ENCODE measurements at places on chromosomes 11 and 22. TPM values are rescaled to one million over a fixed set of nuclear protein-coding genes. Genes with fewer than 3 reads are reported as not detected.

The GPR83 gene
- not detected for total RNA-seq

DNA sequence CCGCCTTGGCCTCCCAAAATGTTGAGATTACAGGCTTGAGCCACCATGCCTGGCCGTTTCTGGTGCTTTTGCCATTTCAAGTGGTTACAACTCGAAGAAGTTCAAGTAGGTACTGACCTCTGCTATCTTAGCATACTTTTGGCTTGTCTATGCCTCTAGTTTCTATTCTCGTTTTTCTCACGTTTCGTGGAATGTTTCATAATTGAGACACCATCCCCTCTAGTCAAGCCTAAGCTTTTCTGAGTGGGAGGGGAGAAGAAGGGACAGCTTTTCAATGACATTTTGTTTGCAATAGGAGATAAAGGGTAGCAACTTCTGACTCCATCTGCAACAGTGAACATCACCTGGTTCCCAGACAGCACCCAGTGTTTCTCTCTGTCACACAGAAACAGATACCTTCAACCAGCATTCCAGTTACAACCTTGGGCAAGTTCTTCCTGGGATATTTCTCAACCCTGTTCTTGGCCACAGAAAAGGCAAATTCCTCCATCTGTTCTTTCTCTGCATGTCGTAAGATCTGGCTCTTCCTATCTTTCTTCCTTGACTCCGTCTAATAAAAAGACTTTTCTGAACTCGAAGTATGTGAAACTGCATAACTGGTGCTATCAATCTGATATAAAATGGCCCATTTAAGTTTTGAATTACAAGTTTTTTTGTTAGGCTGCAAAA lies 25.5 kb downstream of the DDI1 start:
- DNase-seq = no peak

DNA sequence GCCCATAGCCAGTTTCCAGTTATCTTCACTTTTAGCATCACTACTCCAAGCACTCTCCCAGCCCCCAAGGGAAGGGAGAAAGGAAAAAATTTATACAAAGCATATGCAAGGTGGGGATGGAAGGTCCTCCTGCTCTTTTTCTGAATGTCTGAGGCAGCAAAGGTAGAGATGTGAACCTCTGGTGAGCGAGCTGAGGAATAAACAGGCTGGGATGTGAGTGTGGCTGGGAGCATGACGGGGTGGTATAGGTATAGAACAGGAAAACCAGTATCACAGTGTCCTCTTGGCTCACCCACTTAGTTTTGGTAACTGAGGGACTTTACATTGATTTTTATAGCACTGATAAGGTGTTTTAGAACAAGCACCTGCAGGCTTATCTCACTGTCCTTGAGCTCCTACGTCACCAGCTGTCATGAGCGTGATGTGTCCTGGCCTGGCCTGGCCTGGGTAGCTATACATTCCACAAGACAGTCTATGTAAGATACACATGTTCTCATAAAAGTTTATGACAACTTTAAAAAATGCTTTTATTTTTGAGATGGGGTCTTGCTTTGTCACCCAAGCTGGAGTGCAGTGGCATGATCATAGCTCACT lies 10.3 kb upstream of the POLD3 start:
- no peak for DNase-seq

GRCh38 chr22:21009638-21010425 lies 5.1 kb upstream of the P2RX6 start:
- peak; percentile 36 for DNase-seq

GRCh38 chr11:10303558-10304363 lies 1.1 kb upstream of the ADM start:
- no peak for DNase-seq

The NXPE1 gene
- not detected for total RNA-seq

The C11orf86 gene
- not detected for total RNA-seq

The SCN4B gene
- total RNA-seq = not detected

DNA sequence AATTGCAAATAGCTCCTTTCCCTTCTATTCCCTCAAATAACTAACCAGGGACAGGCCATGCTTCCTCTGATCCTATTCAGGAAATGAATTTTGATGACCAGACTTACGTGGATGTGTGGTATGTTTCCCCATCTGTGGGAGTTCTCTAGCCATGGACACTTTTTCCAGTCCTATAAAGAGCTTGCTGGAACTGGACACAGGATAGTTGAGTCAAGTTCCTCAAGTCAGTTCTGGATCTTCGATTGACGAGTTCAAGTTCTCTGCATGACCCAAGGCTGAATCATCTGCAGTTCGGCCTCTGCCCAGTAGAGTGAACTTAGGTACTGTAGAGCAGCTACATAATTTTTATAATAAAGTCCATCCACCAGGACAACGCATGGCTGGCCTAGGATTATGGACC lies 52.7 kb upstream of the CCND1 start:
- DNase-seq = peak; percentile 90

The DDIAS gene
- total RNA-seq = 19.3 TPM

DNA sequence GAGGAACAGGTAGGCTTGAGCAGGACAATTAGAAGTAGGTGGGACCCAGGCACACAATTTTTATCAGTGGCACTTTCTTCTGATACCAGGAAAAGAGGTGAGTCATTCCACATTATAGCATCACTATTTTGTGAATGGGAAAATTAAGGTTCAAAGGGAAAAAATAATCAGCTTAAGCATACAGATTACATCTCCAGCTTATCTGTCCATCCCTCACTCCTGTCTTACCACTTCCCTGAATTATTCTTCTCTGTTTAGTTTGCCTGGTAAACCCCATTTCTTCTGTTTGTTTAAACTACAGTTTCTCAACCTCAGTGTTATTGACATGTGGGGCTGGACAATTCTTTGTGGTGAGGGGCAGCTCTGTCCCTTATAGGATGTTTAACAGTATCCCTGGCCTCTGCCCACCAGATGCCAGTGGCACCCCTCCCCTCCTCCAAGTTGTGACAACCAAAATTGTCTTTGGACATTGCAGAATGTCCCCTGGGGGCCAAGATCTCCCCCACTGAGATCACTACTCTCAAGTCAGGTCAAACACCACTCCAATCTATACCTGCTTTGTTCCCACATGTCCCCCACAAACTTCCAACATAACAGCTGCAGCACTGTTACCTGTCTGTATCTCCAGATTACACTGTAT lies 8.5 kb upstream of the XBP1 start:
- no peak for DNase-seq

The BCO2 gene
- 0.19 TPM for total RNA-seq

GRCh38 chr11:1928891-1929541 lies 9.5 kb downstream of the TNNT3 start:
- DNase-seq = no peak

DNA sequence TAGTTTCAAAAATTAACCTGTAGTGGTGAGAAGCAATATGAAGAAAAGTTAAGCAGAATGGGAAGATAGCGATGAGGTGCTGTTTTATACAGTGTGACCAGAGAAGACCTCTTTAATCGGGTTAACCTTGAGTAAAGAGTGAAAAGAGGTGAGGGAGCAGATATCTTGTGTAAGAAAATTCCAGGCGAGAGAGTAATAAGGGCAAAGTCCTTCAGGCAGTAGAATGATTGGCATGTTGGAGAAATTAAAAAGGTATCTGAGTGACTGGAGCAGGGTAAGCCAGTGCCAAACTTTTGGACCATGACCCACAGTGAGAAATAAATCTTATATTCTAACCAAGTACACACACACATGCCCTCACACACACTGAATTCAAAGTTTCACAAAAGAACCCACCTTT lies 374.7 kb upstream of the LARGE1 start:
- DNase-seq = no peak

- no peak for DNase-seq
Measured at GRCh38 chr22:45322873-45323525, 13.3 kb downstream of the FAM118A start.

DNA sequence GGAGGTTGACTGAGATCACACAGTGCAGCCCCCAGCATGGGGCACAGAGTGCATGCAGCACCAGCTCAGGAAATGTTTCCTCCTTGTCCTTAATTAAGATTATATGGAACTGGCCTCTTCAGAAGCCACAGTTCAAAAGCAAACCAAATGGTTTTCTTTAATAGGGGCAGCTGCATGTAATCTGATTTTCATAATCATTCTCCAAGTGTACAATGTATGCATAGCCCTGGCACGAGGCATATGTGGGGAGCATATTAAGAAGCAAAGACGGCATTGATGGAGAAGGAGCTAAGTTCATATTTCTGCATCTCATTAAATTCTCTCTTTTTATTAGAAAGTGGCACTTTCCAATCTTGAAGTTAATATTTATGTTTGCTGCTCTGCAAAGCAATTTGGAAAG lies 9.9 kb upstream of the PARVB start:
- no peak for DNase-seq

- DNase-seq = no peak
Measured at GRCh38 chr22:48756146-48757111, 1071.2 kb downstream of the BRD1 start.

- DNase-seq = no peak
Measured at GRCh38 chr22:50144005-50144614, 26.4 kb upstream of the PANX2 start.

GRCh38 chr22:37746366-37747079 lies 49.7 kb downstream of the TRIOBP start:
- DNase-seq = no peak

DNA sequence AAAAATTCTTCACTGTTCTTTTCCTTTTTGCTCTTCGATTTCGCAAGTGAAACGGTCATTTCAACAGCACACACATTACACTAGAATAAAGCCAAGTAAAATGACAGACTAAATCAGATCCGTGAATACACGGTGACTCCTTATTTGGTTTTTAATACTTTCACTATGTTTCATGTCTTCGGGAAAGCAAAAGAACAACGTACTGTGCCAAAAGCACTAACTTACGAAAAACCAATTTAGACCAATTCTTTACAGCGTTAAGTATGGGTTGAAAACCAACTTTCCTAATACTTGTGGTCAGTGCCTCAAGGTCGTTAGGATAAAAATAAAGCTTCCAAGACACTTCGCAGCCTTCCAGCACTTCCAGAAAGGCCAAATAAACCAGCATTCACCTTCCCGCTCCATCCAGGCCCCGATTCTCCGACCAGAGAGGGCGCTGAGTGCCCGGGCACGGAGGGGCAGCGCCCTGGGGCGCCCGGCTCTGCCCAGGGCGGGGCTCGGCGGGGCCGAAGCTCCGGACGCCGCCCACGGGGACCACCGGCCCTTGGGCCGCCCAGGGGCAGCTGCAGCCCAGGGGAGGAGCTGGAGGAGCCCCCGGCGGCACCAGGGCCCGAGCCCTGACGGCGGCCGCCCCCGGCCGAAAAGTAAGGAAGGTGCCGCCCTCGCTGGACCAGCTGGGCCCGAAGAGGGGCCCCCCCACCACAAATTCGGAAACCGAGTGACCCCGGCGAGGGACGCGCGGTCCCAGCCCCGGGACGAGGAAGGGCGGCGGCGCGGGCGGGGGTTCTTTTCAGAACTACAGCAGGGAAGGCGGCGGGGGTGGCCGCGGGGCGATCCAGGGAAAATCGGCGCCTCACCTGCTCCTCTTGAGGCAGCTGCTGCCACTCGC lies 499 bp downstream of the ATL3 start:
- DNase-seq = peak; percentile 62

The KRTAP5-8 gene
- not detected for total RNA-seq

DNA sequence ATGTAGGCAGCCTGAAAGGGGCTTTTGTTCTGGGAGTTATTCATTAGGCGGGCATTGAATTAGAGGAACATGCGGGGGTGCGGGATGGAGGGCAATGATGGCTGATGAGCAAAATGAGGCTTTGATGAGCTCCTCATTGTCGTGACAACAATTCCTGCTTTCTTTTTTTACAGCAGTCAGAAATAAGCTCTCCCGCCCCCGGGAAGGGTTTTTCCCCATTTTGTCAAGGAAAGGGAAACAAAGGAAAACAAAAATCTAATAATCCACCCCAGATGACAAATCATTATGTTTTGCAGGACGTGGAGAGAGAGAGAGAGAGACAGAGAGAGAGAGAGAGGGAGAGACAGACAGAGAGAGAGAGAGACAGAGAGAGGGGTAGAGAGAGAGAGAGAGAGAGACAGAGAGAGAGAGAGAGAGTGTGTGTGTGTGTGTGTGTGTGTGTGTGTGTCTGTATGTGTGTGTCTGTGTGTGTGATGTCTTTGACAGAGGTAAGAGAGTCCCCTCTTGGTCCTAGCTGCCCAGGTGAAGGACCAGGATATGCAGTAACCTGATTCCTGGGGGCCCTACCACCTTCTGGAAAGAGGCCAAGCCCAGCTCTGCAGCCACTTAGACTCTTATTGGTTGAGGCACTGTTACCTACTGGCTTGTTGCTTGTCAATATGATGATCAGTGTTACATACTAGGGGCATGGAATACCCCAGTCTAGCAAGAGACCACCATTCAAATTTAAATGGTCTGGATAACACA lies 46.7 kb upstream of the PARVA start:
- DNase-seq = no peak

The ESAM gene
- 0.66 TPM for total RNA-seq

The YPEL4 gene
- 0.84 TPM for total RNA-seq

GRCh38 chr11:109106151-109106906 lies 315.7 kb upstream of the C11orf87 start:
- no peak for DNase-seq

GRCh38 chr11:35969089-35970042 lies 25.5 kb downstream of the LDLRAD3 start:
- DNase-seq = no peak

The GLYATL2 gene
- 0.10 TPM for total RNA-seq

DNA sequence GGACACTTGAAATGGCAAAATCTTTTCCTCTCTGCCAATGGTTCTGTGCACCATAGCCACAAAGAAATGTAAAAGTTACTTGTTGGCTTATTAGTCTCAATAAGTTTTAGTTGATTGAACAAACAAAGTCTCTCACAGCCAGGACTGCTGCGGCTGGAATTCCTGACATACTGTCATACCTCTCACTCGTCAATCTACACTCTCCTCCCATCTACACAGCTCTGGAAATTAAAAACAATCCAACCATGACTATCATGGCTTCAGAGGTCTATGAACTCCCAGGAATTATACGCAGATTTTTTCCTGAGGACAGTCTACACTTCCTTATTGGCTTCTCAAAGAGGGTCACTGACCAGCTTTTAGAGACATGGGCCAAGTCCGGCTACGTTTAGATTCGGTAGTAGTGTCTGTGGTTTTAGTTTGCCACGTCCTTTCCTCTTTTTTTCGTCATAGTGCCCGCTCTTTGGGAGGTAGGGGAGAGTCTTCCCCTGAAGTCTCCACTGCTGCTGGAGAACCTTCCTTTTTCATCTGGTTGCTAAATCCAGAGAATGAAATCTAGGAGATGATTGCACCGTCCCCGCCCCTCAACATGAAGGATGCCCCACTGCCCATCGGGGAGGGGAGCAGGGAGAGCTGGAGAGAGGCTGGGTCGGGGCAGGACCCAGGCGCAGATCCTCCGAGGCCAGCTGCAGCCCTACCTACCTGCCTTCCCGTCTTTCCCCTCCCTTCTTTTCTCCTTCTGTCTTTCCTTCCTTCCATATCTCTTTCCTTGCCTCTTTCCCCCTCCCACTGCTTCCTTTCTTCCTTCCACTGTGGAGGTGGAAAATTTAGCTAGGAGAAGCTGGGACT lies 1.0 kb upstream of the PLEKHB1 start:
- DNase-seq = no peak

GRCh38 chr22:19517919-19518611 lies 6.1 kb downstream of the CLDN5 start:
- no peak for DNase-seq

DNA sequence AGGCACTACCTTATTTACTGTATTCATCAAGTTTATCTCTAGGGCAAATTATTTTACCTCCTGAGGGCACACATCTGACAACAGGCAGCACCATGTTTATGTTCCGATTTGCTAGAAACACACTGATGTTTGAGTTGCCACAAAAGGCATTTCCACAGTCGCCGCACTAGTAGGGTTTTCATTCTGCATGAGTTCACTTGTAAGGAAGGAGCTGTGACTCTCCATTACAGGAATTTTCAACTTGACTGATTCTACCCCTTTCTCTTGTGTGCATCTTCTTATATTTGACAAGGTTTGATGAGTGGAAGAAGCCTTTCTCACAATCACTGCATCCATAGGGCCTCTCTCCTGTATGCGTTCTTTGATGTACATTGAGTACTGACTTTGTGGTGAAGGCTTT lies 455.9 kb upstream of the CNTN5 start:
- no peak for DNase-seq

Measured in HT1080 (cell line).